GOT3 (cell line): ENCODE measurements at places on chromosomes 6 and 20.

GRCh38 chr6:109381061-109381746, 1.1 kb downstream of the CD164 start:
- DNase-seq = no peak

- no peak for DNase-seq
Observed at GRCh38 chr20:33602826-33603590, 59.1 kb upstream of the C20orf144 start.

- DNase-seq = no peak
Observed at GRCh38 chr20:26276554-26277210, 580.0 kb upstream of the ZNF337 start.

- no peak for DNase-seq
Observed at GRCh38 chr6:127690588-127690987, 113.6 kb downstream of the C6orf58 start.

DNA sequence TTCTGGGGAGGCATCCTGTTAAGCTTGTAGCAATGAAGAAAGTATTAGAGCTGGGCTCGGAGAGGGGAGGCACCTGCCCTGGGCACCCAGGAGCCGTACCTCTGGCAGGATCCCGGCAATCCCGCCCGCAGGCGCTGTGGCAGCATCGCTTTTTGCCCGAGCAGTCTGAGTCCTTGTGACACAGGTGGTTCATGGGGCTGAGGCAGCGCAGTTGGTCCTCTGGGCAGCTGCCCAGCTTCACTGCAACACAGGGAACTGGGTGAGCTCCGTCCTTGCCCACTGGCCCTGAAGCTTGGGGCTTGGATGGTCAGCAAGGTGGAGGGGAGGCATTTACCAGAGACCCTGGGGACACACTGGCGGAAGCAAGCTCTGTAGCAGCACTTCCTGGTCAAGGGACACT, 4.7 kb downstream of the WFDC5 start:
- no peak for DNase-seq

DNA sequence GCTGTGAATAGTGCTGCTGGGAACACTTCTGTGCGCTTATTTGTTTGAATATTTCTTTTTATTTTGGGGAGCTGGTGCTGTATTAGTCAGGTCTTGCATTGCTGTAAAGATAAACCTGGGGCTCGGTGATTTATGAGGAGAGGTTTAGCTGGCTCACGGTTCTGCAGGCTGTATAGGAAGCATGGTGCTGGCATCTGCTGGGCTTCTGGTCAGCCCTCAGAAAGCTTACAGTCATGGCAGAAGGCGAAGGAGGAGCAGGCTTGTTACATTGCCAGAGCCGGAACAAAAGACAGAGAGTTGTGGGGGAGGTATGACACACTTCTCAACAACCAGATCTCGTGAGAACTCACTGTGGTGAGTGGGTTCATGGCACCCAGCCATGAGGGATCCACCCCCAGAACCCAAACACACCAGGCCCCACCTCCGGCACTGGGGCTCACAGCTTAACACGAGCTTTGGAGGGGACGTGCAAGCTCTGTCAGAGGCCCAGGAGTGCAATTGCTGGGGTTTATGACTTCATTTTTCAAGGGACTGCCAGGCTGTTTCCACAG, 68.8 kb upstream of the GATA5 start:
- no peak for DNase-seq

- DNase-seq = no peak
Observed at GRCh38 chr6:132483779-132484679, 28.9 kb downstream of the STX7 start.

DNA sequence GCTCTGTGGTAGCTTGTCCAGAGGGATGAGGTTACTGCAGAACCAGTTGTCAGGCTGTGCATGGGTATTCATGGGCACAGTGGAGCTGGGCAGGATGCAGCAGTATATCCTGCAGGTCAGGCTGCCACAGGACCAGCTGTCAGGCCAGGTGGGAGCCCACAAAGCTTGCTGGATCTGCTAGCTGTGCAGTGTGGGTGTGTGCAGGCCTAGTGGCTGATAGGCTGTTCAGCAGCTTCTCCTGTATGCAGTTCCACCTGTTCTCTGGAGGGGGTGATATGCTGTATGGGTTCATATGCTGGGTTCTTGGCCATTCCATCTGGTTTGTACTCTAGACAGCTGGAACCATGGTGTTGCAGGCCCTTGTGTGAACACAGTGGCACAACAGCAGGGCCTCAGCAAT, 40.6 kb upstream of the TPD52L1 start:
- no peak for DNase-seq

DNA sequence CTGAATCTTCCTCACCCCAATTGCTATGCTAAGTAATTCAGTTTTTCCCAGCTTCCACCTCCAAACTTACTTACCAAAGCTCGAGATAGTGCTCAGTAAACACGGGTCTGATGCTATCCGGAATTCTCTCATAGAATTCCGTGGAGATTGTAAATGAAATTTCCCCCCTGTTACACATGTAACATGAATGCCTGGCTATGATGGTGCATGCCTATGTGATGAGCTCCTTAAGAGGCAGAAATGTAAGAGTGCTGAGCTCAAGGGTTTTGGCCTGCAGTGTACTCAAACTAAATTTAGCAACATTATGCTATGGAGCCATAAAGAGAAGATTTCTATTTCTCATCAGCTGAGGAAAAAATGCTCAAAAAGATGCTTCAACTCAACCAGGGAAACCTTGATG, 133.4 kb upstream of the FUT9 start:
- DNase-seq = no peak

- no peak for DNase-seq
Observed at GRCh38 chr20:43567477-43567876, 8.7 kb downstream of the SGK2 start.

GRCh38 chr6:118815495-118815894, 78.5 kb upstream of the ASF1A start:
- DNase-seq = no peak

GRCh38 chr6:113190170-113190569, 667.0 kb upstream of the MARCKS start:
- no peak for DNase-seq

- DNase-seq = no peak
Observed at GRCh38 chr6:28523241-28523622, 2.4 kb upstream of the GPX5 start.

DNA sequence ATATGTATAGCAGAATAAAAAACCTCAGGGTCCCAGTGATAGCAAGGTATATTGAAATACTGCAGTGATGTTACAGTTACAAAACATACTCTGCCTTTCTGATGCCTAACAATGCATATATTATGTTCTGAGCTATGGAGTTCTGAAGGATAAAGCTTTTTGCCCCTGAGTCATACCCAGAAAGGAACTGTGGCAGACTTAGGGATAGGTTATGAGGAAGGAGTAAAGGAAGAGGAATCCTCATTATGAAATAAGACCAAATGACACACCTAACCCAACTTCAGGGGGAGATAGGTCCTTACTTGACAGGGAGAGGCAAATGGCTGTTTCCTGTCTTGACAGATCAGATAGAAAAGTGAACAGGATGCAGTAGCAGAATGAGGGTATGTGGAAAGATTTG, 940.6 kb upstream of the FLRT3 start:
- no peak for DNase-seq

DNA sequence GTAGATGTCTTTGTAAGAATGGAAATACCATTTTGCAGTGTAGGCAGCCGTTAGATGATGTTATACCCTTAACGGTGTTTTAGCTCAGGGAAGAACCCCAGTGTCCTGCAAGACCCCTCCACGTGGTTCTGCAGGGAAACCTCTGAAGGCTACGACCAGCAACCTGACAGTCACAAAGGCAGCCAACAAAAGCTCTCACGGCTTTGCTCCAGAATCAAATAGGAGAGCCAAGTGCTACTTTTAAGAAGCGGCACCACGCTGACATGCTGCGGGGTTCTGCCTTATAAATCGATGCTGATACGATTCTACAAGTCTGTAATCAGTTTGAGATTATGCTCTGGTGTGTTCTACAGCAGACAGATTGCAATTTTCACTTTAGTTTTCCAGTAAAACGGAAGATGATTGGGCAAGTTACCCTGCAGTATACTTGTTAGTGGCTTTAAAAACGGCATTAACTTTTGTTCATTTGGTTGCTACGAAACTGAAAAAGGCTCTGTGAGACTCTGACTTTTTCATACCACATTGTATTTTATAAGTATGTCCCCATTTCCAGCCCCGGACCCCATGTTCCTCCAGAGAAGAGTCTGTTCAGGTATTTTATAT, 312.9 kb downstream of the SAMD5 start:
- DNase-seq = no peak

DNA sequence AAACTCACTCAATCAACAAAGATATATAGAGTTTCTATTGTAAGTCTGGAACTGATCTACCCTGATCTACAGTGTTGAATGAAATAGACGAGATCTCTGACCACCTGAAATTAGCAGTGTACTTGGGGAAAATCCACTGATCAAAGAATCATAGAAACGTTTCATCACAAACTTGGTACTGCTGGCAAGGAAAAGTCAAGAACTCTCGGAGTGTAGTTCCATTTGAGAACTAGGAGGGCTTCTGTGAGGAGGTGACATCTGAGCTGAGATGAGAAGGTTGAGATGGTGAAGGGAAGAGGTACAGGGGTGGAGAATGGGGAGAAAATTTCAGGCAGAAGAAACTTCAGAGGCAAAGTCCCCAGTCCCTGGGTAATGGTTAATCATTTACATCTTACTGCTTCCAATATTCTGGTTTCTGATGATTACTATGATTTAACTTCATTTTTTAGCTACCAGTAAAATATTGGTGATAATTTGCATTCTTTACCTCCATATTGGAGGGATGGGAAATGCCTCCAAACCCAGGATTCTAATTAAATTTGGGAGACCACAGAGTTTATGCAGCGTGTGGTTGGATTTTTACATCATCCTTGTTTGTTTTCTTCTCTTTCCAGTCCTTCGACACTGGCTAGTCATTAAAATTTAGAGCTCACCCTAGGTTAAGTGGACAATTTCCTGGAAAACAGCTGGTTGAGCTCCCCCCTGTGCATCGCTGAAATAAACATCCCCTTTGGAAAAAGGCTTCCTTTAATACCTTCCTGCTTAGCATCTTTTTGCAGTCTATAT, 191.9 kb downstream of the BCAS1 start:
- DNase-seq = no peak

GRCh38 chr20:6582449-6582848, 185.0 kb upstream of the BMP2 start:
- DNase-seq = no peak

GRCh38 chr20:33351696-33352095, 49.6 kb downstream of the CDK5RAP1 start:
- no peak for DNase-seq

DNA sequence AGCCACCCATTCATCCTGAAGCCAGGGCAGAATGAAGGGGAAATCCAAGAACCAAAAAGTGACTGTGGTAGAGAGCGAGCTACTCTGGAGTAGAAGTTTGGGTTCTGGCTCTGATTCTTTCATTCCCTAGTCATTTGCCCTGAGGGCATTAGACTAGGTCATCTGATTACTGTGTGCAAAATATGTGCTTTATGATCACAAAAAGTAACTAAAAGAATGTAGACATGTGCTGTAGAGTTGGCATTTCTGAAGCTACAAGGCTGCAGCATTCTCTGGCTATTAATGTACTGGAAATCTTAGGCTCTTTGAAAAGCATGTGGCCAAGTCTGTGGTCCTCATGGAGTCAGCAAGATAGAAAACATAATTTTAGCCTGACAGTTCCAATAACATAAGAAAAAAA, 94.2 kb downstream of the TBC1D7 start:
- DNase-seq = no peak

GRCh38 chr6:113697632-113698410, 159.3 kb upstream of the MARCKS start:
- no peak for DNase-seq

GRCh38 chr6:42179261-42179944, 6.2 kb downstream of the GUCA1A start:
- DNase-seq = no peak

- DNase-seq = no peak
Observed at GRCh38 chr6:69987550-69987949, 121.2 kb downstream of the COL19A1 start.

- DNase-seq = no peak
Observed at GRCh38 chr20:17848249-17849048, 120.1 kb downstream of the SNX5 start.

DNA sequence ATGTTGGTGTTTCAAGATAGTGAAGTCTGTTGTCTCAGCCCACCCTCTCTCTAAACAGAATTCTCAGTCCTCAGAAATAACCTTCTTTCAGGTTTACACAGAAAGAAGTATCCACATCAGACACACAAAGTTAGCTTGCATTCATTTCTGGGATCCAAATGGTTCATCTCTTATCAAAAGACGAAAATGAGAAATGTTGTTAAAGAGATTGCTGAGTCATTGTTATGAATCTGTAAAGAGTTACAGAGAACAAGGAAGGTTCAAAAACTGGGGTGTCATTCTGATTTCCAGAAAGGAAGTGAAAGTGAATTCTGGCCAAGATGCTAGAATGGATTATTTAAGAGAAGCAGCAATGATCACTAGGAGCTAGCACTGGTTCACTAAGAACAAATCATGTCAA, 90.5 kb upstream of the ATXN1 start:
- no peak for DNase-seq

DNA sequence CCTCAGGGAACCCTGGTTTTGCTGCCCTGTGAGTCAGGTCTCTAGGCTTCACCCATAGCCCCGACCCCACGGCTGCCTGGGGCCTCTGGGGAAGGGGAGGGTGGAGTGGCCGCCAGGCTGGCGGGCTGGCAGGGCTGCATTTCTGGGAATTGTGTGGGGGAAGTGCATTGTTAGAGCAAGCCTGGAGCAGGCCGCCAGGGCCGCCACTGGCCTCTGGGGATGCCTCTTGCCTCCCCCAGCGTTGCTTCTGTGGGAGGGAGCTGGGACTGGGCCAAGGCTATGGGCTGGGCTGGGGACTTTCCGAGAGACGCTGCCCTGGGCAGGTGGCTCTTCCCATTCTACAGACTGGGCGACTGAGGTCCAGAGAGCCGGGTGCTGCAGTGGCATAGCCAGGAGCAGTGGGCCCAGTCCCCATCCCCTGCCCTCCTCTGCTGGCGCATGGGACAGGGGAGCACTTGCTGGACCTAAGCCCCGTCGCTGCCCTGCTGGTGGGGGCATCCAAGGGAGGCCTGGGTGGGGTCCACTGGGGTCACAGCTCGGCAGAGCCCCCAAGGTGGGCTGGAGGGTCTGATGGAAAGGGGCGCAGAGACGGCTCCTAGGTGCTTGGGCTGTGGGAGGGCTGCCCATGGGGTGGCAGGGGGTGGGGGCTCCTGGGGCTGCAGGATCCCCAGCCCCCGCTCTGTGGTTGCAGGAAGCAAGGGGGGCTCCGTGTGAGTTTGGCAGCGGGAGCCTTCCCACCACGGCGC, 6.6 kb upstream of the SOX18 start:
- no peak for DNase-seq
